Activated gamma-delta T cell treated with Interleukin-2 at 50 U/mL for 16 hours (primary cell): ENCODE measurements at places on chromosomes 5 and 9.
A peak's percentile ranks its signal among the peaks of the same experiment; 100 is the strongest.

- DNase-seq, result peak; percentile 15
Observed at GRCh38 chr9:136482046-136482792, 621 bp downstream of the SEC16A start.

GRCh38 chr9:108134486-108135128 lies 645.0 kb upstream of the KLF4 start:
- DNase-seq, result no peak

GRCh38 chr9:18127499-18127875 lies 346.5 kb upstream of the ADAMTSL1 start:
- DNase-seq, result no peak

- no peak for DNase-seq
Observed at GRCh38 chr9:32067261-32067660, 317.2 kb upstream of the ACO1 start.

GRCh38 chr5:177602458-177602830 lies 2.5 kb downstream of the B4GALT7 start:
- no peak for DNase-seq

DNA sequence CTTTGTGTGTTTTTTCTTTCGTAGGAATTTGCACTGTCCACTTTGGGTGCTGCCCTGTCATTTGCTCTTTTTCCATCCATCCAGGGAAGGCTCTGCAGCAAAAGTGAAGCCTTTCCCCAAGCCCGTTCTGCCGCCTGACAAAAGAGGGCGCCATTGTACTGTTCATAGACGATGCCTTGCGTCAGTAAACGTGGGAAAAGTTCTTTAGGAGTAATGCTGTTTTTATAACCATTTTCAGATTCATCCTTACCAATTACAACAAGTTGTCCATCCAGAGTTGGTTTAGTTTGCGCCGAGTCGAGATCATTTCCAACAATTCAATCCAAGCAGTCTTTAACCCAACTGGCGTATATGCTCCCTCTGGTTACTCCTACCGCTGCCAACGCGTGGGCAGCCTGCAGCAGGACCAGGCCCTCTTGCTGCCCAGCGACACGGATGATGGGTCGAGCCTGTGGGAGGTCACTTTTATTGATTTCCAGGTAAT lies 34.3 kb upstream of the RPS23 start:
- peak; percentile 10 for DNase-seq

DNA sequence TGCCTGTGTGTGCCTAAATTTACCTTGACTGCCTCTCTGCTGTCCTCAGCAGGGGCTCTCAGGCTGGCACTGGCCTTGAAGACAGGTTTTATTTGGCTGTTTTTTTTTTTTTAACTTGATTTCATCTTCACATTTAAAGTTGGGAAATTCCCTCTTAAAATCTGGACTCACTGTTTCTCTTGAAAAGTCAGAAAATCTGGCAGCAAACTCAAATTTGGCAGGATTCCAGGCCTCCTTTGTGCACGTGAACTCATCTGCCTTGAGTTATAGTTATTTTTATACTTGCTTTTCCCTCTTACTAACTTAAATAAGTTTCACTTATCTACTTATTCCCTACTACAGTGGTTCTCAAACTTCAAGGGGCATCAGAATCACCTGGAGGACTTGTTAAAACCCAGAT lies 118.4 kb upstream of the MAP3K1 start:
- no peak for DNase-seq

DNA sequence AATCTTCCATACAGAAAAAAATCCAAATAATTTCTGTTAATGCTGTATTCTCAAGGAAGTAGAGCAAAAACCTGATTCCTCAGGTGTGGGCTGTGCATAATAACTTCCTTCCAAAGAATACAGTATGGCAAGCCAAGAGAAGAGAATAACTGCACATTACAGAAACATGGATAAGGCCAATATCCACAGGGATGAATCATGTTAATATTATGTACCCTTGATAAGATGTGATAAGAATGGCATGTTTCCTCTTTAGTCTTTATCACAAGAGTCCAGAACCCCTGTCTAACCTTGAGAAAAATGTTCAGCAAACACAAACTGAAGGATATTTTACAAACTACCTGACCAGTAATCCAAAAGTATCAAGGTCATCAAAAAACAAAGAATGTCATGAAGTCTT lies 795.8 kb downstream of the SEMA5A start:
- no peak for DNase-seq

DNA sequence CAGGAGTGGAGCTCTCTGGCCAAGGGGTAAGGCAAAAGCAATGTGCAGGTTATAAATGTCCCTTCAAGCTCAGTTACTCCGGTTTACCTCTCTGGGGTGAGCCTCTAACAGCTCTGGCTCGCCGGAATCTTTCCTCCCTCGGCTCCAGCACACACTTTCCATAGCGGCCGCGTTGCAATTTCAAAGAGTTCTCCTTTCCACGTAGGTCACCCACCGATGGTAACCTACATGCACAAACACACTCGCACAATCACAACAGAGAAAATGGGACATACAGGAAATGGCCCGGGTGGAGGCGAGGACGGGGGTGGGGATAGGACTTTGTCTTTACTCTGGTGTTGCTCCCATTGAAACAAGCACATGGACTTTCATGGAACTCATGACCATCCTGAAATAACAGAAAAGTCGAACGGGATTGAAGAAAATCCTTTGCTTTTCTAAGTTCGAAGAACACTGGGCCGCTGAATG lies 1.2 kb downstream of the LHFPL2 start:
- DNase-seq, result no peak

GRCh38 chr5:150511578-150512367 lies 3.8 kb downstream of the NDST1 start:
- DNase-seq, result no peak

DNA sequence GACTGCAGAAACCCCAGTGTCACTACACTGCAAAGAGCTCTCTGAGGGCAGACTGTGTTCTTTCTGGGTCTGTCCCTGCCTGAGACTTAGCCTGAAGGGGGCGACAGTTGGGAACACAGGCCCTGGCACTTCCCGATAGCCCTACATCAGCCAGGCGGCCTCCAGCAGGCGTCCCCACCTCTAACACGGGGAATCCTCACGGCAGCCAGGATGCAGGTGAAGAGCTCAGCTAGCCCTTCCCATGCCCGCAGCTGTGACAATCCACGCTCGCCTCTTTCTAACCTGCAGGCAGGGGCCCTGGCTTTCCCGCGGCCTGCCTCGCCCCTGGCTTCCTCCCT lies 5.9 kb downstream of the MED22 start:
- no peak for DNase-seq

- no peak for DNase-seq
Observed at GRCh38 chr5:151565971-151566370, 25.2 kb downstream of the FAT2 start.

DNA sequence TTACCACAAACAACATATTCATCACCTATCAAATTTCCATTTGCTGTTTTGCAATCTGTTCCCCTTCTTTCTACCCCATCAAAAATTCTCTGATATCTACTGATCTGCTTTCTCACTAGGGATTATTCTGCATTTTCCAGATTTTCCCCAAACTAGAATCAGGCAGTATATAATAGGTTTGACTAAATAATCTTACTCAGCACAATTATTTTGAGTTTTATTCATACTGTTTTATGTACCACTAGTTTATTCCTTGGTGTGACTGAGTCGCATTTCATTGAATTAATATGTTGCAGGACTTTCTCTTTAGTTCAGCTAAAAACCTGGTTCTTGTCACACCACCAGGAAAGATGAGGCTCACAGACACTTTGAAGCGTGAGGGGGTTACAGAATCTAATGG lies 131.4 kb downstream of the CYLC2 start:
- DNase-seq, result no peak

- DNase-seq, result no peak
Observed at GRCh38 chr9:5510989-5511388, 658 bp downstream of the PDCD1LG2 start.

DNA sequence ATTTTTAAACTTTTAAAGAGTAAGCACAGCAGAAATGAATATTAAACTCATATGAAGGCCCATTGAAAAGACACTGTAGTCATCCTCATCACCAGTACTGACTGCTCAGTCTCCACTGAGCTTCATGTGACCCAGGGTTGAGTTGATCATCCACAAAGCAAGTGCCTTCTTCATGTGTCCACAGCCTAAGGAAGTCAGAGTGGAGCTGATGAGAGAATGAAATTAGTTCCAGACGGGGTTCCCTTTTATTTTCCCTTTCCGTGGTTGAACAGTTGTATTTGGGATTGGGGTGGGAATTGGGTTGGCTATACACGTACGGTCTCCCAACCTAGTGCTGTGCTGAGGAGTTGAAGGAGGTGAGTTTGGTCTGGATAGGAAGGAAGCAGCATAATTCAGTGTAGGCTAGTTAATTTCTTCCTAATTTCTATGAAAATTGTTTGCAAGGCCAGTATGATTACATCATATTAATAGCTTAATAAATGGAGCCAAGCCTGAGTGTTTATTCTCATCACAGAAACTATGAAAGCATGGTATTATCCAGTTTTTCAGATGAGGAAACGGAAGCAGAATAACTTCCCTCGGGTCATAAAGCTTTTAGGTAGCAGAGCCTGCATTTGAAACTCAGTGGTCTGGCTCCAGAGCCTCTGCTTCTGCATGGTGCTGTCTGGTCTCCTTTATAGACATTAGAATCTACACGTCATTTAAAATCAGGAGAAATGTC lies 103.9 kb upstream of the DMRT1 start:
- DNase-seq, result no peak

- DNase-seq, result no peak
Observed at GRCh38 chr5:125198270-125198974, 452.0 kb upstream of the ZNF608 start.

DNA sequence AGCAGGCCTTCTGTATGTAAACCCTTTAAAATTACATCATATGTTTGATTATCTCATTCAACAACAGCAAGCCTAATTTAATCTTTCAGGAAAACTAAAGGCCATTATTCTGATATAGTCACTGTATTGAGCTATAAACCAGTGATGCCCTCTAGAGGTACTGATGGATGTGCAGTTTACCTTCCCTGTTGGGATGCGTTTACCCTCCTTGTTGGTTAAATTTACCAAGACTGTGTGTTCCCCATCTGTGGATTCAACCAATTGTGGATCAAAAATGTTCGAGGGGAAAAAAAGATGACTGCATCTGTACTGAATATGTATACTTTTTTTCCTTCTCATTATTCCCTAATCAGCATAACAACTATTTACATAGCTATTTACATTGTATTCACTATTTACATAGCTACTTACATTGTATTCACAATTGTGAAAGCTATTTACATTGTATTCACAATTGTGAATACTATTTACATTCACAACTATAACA lies 3.7 kb upstream of the BAAT start:
- DNase-seq, result no peak

GRCh38 chr9:122206118-122207046 lies 22.4 kb downstream of the LHX6 start:
- no peak for DNase-seq

- DNase-seq, result peak; percentile 27
Observed at GRCh38 chr9:136546697-136547501, 1.1 kb upstream of the NOTCH1 start.

- no peak for DNase-seq
Observed at GRCh38 chr5:110377361-110377760, 349.1 kb downstream of the TMEM232 start.

- DNase-seq, result no peak
Observed at GRCh38 chr9:110476251-110476650, 103.3 kb downstream of the SVEP1 start.

GRCh38 chr9:3059781-3060468 lies 216.0 kb upstream of the PUM3 start:
- no peak for DNase-seq

DNA sequence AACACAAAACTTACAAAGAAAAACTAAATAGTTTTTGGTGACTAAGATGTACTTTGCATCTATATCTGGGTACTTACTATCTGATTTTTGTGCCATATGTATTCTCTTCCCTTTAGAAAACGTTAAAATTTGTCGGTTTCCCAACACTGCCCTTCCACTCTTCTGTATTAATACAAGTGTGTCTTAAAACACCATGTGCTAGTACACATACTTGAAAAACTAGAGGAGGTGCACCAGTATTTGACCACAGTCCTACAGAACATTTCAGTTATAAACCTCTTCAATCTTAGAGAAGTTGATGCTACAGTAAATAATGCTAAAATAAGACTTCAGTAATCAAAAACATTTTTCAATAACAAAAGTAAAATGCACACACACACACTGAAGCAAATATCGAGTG lies 251.2 kb downstream of the EFNA5 start:
- no peak for DNase-seq

DNA sequence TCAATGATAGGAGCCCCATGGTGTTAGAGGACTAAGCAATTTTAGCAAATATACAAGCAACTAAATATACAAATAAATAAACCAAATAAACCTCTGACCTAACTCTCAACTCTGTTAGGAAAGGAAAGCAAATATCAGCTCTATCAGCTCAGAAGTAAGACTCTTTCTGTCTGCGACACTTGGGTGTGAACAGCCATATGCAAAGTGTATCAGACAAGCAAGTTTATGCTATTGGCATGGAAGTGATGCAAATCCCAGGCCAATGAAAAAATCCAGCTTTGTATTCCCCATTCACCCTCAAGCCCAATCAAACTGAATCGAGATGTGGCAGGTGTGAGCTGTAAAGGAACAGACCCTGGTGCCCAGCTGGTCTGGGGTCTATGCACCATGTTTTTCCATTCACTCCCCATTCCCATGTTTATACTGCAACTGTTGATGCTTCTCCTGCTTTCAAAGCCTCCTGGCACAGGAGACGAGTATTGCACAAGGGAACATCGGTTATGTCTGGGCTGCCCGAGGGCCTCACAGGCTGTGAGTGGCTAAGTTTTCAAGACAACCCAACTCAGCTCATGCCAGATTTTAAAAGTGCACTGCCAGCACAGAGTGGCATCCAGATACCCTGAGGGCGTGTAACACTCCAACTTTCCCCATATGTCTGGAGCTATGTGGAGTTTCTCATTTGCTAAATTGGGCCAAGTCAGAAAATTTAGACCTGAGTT lies 73.1 kb downstream of the FEM1C start:
- DNase-seq, result no peak

DNA sequence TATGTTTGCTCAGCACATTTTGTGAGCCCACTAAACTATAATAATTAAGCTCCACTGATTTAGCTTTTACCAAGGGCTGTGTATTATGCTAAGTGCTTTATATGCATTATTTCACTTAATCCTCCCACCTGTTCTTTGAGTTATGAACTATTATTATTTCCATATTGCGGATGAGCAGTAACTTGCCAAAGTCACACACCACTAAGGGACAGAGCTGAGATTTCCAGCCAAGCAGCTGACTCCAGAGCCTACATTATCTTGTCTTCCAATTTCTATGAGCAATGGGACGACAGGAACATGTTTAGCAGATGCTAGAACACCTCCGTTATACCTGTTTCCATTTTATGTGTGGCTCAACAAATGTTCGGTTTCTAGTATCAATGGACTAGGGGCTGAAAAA lies 237.5 kb upstream of the PANK3 start:
- DNase-seq, result no peak

- DNase-seq, result no peak
Observed at GRCh38 chr5:137753691-137754187, 424 bp downstream of the HNRNPA0 start.

GRCh38 chr9:104304925-104305324 lies 199.1 kb upstream of the OR13F1 start:
- no peak for DNase-seq

GRCh38 chr5:83589786-83590185 lies 118.2 kb downstream of the VCAN start:
- no peak for DNase-seq
